ENCODE measurements at places on chromosomes 3 and 15.

DNA sequence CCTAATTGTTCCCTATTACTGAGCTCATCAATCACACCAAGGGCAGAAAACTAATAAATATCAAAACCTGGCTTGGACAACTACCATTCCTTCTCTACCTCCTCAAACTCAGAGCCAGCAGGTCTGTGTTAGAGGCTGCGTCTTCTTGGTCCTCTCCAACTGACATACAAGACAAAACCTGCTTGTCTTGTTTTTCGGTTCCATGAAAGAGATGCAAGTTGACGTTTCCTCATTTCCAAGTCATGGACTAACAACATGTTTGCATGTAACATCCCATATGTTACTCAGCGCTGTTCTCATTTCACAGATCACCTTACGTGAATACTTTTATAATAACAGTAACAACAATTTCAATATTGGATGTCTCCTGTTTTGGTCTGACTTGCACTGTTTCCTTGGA is 110.9 kb downstream of the LMLN start:
- DNase-seq, result no peak

GRCh38 chr3:94070341-94070911 is 7.6 kb downstream of the NSUN3 start:
- DNase-seq, result no peak

DNA sequence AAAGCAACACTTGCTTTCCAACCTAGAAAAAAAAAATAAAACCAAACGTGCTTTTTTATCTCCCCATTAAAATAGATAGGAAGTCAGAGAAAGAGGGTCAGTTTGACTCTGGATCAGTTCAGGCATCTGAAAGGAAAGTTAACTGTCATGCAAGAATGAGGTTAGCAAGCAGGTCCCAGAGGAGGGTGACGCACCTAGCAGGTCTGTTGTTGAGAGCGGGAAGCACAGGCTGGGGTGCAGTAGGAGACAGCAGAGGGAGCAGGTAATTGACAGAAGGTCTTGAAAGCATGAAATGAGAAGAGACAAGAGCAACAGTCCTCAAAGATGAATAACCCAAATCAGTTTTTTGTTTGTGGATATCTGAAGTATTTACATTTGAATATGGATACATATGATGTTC is 82.5 kb downstream of the ANO10 start:
- DNase-seq, result no peak

- peak; percentile 16 for DNase-seq
Measured at GRCh38 chr3:71581457-71582035, 2.0 kb downstream of the FOXP1 start.

- peak; percentile 9 for DNase-seq
Measured at GRCh38 chr3:114624047-114624445, 330.2 kb downstream of the TIGIT start.

Measured in BE2C (cell line).